Spinal cord (tissue), 10 donors: ENCODE measurements at places on chromosomes 13 and 19. TPM values are rescaled to one million over a fixed set of nuclear protein-coding genes. Genes with fewer than 3 reads are reported as not detected.

The NXNL1 gene
- total RNA-seq: not detected

The FPR1 gene
- total RNA-seq: 5.2 TPM

The CCDC124 gene
- 28.4 TPM for total RNA-seq

The ICAM5 gene
- 1.4 TPM for total RNA-seq

The CAMSAP3 gene
- total RNA-seq: 7.9 TPM

The GARIN5A gene
- total RNA-seq: 5.8 TPM

The RASIP1 gene
- total RNA-seq: 11.9 TPM

The ZNF358 gene
- 12.3 TPM for total RNA-seq

The ZNF583 gene
- total RNA-seq: 20.0 TPM

The ATP12A gene
- total RNA-seq: 0.39 TPM

The CGB1 gene
- total RNA-seq: not detected

The DMKN gene
- 10.4 TPM for total RNA-seq

The ZNF878 gene
- total RNA-seq: 0.44 TPM

The C19orf33 gene
- 12.4 TPM for total RNA-seq

The CYP4F2 gene
- total RNA-seq: not detected

The SELENOV gene
- total RNA-seq: not detected
